Retina (tissue), 1 donor: ENCODE measurements at places on chromosomes 16 and 17.

DNA sequence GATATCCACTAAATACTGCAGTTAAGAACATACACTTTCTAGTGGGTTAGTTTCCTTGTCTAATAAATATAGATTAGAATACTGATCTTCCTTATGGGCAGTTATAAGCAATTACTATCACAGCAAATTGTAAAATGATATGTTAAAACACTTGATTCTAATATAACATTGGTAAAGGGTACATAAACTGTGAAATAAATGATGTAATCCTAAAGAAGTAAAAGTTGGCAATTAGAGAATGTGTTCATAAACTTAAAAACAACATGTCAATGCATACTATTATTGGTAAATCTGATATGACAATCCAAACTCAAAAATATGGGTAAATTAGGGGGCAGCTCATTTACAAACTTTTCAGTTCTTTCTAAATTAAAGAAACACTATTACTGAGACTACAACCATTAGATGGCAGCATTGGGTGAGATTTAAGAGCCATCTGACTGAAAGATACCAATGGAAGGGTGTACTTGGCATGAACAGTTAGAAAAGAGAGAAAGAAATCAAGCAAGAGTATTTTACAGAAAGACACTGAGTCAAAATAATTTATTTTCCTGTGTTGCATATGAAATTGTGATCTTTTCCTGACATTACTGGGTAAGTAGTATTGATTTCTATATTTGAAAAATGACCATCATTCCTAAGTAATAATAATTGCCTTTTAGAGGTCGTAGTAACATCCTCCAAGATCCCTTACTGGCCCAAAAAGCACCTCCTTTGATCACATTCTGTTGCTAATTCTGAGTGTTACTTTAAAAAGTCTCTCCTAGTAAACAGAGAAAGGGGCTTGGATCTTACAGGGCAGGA lies 119.6 kb downstream of the SPAG9 start:
- peak; percentile 9 for DNase-seq

- DNase-seq: no peak
Measured at GRCh38 chr17:29707212-29707571, 84.5 kb upstream of the CORO6 start.

GRCh38 chr17:38815576-38816193 lies 9.4 kb downstream of the CWC25 start:
- DNase-seq: no peak

- DNase-seq: peak; percentile 36
Measured at GRCh38 chr16:59411961-59412841, 678.1 kb upstream of the GOT2 start.

- DNase-seq: no peak
Measured at GRCh38 chr17:77205396-77206125, 64.8 kb downstream of the SEC14L1 start.

DNA sequence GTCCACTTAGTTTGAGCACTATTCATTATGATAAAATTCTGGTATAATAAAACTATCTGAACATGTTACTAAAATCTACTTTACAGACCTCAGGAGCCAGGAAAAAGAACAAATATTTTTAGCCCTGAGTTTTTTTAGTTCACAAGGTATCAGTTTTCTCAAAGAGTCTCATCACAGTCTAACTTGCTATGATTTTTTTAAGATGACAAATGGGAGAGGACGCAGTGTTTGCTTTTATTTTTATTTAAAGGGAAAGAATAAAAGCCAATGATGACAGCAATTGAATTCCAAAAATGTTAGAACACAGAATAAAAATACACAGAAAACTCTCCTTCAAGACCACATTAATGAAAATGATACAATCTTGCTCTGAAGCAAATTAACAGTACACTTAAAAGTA lies 7.4 kb downstream of the MED13 start:
- no peak for DNase-seq

DNA sequence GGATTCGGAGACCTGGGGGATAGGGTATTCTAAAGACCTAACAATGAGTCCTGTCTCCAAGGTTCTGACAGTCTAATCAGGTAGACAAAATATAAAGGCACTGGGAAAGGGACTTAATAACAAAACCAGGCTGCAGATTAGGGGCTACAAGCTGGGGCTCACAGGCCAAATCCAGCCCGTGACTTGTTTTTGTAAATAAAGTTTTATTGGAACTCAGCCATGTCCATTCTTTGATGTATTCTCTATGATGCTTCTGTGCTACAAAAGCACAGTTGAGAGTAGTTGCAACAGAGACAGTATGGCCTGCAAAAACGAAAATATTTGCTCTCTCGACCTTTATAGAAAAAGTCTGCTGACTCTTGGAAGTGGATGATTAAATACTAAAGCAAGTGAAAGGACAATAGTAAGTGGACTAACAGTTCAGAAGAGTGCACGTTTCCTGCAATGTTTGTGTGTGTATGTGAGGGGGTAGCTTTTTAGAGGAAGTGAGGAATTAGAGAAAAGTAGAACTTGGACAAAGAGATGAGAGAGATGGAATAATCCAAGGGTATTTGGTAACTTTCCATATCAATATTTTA lies 115.4 kb upstream of the ZFHX3 start:
- no peak for DNase-seq

GRCh38 chr17:76477576-76477975 lies 10.2 kb downstream of the AANAT start:
- DNase-seq: no peak

DNA sequence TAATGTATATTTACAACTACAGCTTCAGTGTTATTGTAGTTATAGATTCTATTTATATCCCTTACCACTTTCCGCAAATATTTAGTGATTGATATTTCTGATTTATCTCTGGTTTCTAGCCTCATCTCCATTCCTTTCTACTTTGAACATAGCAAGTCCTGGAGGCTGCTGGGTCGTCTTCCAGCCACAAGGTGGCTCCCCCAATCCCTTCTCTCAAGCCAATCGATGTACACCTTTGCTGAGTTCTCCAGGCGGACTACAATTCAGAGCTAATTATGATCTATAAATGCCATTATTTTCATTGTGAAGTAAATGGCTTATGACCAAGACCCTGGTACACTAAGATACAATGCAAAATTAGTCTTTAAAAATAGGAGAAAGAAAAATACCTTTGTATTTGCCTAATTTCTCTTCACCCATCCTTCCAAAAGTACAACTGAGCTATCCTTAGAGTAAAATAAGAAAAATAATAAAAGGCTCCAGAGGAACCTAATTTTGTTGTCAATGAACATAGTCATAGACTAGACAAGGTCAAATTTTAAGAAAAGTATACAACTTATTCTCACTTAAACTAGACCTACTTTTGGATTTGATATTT lies 122.1 kb downstream of the SKAP1 start:
- peak; percentile 28 for DNase-seq

DNA sequence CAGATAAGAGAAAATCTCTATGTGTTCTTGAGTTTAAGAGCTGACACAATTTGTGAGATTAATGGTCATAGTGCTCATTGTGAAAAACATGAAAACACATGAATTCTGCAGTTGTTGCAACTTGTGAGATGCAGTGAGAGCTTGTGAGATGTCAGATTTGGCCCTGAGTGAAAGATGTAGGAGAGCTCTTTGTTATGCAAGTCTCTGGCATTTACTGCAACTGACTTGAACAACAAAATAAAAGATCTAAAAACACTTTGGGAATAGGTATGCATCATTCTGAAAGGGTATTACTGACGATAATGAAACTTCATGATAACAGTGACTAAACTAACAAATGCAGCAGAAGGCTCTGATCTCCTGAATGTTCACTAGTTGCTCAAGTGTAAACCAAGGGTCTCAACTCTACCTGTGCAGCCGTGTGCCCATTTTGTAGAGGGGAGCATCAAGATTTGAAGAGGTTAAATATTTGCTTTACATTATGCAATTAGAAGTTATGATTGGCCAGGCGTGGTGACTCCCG lies 50.8 kb upstream of the SMIM36 start:
- DNase-seq: no peak

DNA sequence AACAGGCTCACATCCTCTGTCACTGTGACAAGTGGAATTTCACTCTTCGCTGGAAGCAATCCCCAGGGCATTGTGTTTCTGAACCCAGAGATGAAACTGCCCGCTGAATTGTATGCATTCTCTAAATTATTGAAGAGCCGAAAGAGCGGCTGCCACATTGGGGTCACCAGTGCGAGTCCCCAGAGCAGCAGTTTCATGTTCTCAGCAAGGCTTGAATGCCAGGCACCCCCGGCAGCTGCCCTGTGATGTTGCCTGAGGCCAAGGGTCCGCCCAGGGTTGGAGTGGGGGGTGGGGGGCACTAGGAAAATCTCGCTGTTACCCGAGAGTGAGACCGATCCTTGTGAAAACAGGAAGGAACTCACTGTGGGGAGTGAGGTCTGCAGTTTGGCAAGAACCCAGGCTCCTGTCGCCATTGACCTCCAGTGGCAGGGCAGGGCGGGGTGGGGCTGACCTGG lies 20.7 kb upstream of the BCAR1 start:
- no peak for DNase-seq

DNA sequence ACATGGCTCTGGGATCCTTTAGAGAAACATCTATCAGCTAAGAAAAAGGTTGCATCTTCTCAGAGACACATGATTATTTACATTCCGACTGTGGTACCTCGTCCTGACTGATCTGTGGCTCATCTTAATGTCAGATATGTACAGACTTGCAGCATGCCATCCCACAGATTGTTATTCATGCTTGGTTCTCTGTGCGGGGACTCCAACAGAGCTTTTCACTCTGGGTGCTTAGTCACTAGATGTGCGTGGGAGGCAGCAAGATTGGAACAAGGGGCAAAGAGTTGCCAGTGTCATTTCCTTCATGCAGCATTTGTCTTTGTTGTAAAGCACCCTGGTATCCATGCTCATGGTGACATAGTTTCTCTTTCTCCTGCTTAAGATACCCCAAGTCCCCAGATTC lies 179.1 kb upstream of the CACNG5 start:
- no peak for DNase-seq

DNA sequence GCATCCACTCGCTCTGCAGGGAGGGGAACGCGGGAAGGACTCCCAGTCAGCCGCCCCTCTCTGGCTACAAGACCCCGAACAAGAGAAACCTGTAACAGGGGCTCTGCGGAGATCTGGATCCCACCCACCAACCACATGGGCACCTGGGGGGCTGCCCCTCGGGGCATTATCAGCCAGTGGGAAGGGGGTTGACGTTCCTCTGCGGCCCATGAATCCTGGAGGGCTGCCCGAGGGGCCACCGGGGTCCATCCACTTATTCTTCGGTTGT lies 1.8 kb upstream of the PCGF2 start:
- DNase-seq: no peak

DNA sequence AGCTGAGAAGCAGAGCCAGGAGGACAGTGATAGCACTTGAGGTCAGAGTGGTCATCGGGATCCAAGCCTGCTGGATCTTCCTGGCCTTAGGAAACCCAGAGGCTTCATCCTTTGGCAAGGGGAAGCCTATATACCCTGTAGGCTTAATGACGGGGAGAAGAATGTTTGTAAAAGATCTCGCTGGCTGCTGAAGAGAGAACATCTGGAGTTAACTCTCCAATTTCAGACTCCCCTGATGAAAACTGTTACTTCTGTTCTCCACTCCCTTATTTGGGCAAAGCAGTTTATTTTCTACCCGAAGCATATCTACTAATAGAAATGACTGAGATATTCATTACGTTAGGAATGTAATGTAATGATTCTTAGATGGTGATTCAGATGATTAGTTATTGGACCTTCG lies 487.0 kb downstream of the CDH13 start:
- DNase-seq: no peak

- DNase-seq: no peak
Measured at GRCh38 chr16:11076259-11077018, 132.1 kb downstream of the CLEC16A start.

DNA sequence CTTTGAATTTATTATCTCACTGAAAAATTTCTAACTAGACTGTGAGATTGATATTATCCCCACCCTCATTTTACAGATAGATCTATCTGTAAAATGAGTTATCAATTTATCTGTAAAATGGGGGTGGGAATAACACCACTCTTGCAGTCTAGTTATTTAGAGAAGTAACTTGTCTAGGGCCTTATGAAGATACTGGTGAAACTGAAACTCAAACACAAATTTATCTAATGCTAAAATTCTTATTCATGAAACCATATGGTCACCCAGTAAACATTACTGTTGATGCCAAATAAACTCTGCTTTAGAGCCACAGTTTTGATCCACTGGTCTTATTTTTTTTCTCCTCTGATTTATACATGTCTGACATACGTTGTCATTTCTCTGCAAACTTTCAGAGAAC lies 52.1 kb upstream of the SMIM36 start:
- DNase-seq: no peak

DNA sequence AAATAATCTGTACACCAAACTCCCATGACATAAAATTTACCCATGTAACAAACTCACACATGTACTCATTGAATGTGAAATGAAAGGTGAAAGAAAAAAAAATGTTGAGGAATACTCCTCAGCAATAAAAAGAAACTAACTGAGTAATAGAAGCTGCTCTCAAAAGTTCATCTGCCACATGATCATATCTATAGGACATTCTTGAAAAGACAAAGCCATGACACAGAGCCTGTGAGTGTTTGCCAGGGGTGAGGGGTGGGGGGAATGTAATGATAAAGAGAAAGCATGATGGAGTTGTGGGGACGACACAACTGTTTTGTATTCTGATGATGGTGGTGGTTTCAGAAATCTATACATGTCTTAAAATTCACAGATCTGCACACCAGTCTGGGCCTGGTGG lies 52.2 kb upstream of the TMC5 start:
- DNase-seq: no peak

- no peak for DNase-seq
Measured at GRCh38 chr17:76241691-76242255, 1.5 kb upstream of the RNF157 start.

- no peak for DNase-seq
Measured at GRCh38 chr17:17993852-17994251, 21.2 kb downstream of the DRC3 start.

- DNase-seq: no peak
Measured at GRCh38 chr16:85262558-85263238, 150.4 kb upstream of the CIBAR2 start.

- DNase-seq: no peak
Measured at GRCh38 chr16:2078096-2078495, 30.3 kb downstream of the TSC2 start.
